ENCODE measurements at places on chromosomes 7 and 10. TPM values are rescaled to one million over a fixed set of nuclear protein-coding genes. Genes with fewer than 3 reads are reported as not detected.

DNA sequence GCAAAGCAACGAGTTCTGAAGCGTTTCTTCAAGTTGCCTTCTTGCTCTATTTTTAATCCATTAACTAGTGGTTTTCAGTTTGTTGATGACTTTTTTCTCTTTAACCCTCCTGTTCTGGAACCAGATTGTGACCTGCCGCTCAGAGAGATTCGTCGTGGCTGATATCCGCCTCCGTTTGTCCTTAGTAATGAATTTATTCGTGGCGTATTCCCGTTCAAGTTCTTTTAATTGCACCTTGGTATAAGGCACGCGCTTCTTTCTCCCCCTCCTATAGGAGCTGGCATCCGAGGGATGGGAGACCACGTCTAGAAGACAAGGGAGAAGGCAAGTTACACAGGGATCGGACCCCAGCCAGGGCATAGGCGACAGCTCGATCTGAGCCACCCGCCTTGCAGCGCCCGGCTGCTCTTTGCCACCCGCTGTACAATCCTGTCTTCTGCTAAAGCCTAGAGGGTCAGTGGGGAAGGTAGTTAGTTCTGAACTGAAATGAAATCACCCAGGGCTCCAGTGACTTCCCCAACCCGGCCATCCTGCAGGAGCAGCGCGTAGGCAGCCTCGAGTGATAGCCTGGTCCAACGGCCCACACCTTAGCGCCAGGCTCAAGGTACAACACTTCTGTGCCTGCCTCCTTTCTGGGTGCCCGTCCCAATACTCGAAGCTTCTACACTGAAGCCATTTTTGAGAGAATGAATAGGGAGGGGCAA lies 1.6 kb downstream of the HOXA13 start:
- no peak overlapping the region for H3K27ac ChIP-seq
- H3K4me3 ChIP-seq: peak overlapping the region; percentile 54
- DNase-seq: no peak
- H3K27me3 ChIP-seq: peaks cover 95% of the 10 kb centered on the region
- peaks cover 6% of the 10 kb centered on the region for H3K4me1 ChIP-seq
- H3K36me3 ChIP-seq: no peaks in the 10 kb centered on the region

GRCh38 chr7:156907656-156908055 lies 14.7 kb upstream of the LMBR1 start:
- H3K27ac ChIP-seq: no peak overlapping the region
- no peaks in the 10 kb centered on the region for H3K4me1 ChIP-seq
- no peak overlapping the region for H3K4me3 ChIP-seq
- H3K27me3 ChIP-seq: no peaks in the 10 kb centered on the region
- H3K36me3 ChIP-seq: no peaks in the 10 kb centered on the region
- DNase-seq: no peak

The MASTL gene
- polyA plus RNA-seq: 1.7 TPM

GRCh38 chr10:78502210-78502936 lies 468.7 kb downstream of the RPS24 start:
- H3K27ac ChIP-seq: no peak overlapping the region
- H3K4me1 ChIP-seq: no peaks in the 10 kb centered on the region
- no peaks in the 10 kb centered on the region for H3K27me3 ChIP-seq
- no peak overlapping the region for H3K4me3 ChIP-seq
- H3K36me3 ChIP-seq: no peaks in the 10 kb centered on the region

- DNase-seq: no peak
- no peak overlapping the region for H3K4me3 ChIP-seq
- H3K27me3 ChIP-seq: no peaks in the 10 kb centered on the region
Measured at GRCh38 chr10:110613341-110613995, 30.7 kb upstream of the RBM20 start.

DNA sequence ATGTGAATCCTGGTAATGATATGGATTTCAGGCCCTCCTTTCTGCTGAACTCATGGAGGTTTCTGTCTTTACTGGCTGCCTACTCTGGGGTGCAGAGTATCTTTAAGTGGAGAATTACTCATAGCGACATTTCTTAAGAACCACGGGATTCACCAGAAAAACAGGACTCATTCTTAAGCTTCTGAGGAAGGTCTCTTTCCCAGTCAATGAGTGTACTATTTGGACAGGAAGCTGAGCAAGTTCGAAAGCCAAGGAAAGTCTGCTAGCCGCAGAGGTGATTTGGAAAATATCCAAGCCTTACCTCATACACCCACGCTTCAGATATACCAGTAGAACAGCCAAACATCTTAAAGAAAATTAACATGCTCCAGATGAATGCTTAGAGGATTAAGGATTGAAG lies 377.6 kb upstream of the MYO3A start:
- no peak for DNase-seq
- H3K36me3 ChIP-seq: no peaks in the 10 kb centered on the region

The WDR86 gene
- 0.03 TPM for polyA plus RNA-seq

Data from psoas muscle (tissue), 8 donors.